Uterus (tissue), 4 donors: ENCODE measurements at places on chromosomes 4 and X. TPM values are rescaled to one million over a fixed set of nuclear protein-coding genes. Genes with fewer than 3 reads are reported as not detected.

GRCh38 chrX:115531818-115532403 is 29.1 kb upstream of the PLS3 start:
- H3K36me3 ChIP-seq, result no peaks in the 10 kb centered on the region
- H3K4me1 ChIP-seq, result no peaks in the 10 kb centered on the region
- DNase-seq, result no peak
- H3K4me3 ChIP-seq, result no peak overlapping the region
- H3K27ac ChIP-seq, result no peak overlapping the region

DNA sequence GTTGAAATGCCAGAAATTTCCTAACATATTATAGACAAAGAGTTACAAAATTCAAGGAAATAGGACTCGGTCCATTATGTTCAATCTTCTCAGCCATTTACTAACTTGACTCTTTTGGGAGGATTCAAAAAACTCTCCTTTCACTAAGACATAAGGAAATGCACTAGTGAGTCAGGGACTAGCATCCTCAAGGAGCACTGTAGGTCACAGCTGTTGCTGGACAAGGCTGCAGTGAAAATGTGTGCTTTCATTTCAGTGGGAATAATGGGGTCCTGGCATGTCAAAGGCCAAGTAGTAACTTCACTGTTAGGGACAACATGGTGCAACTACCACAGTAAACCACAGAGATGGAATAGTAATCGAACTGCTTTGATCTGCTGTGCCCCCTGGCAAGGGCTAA is 56.9 kb upstream of the ABCG2 start:
- no peak overlapping the region for H3K4me3 ChIP-seq

- H3K4me1 ChIP-seq, result no peaks in the 10 kb centered on the region
- H3K27ac ChIP-seq, result no peak overlapping the region
- no peaks in the 10 kb centered on the region for H3K36me3 ChIP-seq
Observed at GRCh38 chr4:59838236-59838635, 1361.9 kb upstream of the ADGRL3 start.

DNA sequence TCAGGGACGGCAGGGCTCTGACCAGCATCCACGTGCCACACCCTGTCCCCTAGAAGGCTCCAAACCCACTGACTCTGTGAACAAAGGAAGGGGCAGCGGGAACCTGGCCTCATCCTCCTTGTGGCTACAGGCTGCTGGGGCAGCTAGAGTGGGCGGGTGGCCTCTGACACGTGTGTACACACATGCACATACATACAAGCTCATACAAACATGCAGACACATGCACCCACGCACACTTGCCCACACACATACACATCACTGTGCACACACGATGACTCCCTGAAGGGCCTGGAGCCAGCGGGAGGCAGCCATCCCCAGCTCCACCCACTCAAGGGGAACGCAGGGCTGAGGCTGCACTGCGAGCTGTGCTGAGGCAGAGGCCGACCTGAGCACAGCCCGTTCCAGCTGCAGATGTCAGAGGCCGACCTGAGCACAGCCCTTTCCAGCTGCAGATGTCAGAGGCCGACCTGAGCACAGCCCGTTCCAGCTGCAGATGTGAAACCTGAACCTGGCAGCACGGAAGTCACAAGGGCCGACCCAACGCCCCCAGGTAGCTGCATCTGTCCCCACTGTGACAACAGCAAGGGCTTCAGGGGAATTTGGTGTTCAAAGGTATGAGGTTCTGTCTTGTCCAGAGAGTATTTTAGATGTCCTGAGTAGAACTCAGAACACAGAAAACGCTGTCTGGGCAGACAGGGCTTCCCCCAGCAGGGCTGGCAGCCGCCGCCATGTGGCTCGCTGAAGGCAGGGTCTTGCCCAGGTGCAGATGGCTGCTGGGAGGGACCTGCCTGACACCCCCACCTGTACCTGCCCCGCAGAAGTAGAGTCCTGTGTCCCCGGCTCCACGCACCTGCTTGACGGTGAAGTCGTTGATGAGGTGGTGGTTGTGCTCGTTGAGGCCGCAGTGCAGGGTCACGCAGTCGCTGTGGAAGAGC is 33.5 kb downstream of the CTBP1 start:
- H3K4me3 ChIP-seq, result no peak overlapping the region
- DNase-seq, result peak; percentile 70
- peaks cover 15% of the 10 kb centered on the region for H3K4me1 ChIP-seq
- no peak overlapping the region for H3K27ac ChIP-seq
- H3K27me3 ChIP-seq, result no peaks in the 10 kb centered on the region

GRCh38 chr4:19178835-19179234 is 1072.9 kb upstream of the SLIT2 start:
- no peak overlapping the region for H3K4me3 ChIP-seq
- no peaks in the 10 kb centered on the region for H3K27me3 ChIP-seq
- no peaks in the 10 kb centered on the region for H3K4me1 ChIP-seq
- DNase-seq, result no peak
- no peak overlapping the region for H3K27ac ChIP-seq
- H3K36me3 ChIP-seq, result no peaks in the 10 kb centered on the region

The SLC34A2 gene
- 31.2 TPM for total RNA-seq

The BEX1 gene
- total RNA-seq, result 8.9 TPM

The ANXA3 gene
- 243 TPM for total RNA-seq

The GIMD1 gene
- total RNA-seq, result not detected

The MAML3 gene
- 50.5 TPM for total RNA-seq

The UNC5C gene
- total RNA-seq, result 11.0 TPM

The IKBKG gene
- total RNA-seq, result 26.4 TPM

The STBD1 gene
- total RNA-seq, result 5.5 TPM

The OCIAD1 gene
- total RNA-seq, result 173 TPM
